Activated B cell treated with CpG ODN at 0.5 μM for 24 hours (primary cell): ENCODE measurements at places on chromosomes 6 and 20. TPM values are rescaled to one million over a fixed set of nuclear protein-coding genes. Genes with fewer than 3 reads are reported as not detected.

The MOG gene
- total RNA-seq, result not detected in 2 replicates

The OPRL1 gene
- total RNA-seq, result 1.3 and 1.4 TPM in 2 replicates

The FOXF2 gene
- not detected in 2 replicates for total RNA-seq

The BMP5 gene
- total RNA-seq, result not detected in 2 replicates

The CD93 gene
- not detected in 2 replicates for total RNA-seq

The BNIP5 gene
- total RNA-seq, result 0.10 and 0.11 TPM in 2 replicates

The OOEP gene
- 0.22 TPM in 1 of 2 replicates, not detected in the other for total RNA-seq

The LY6G5B gene
- total RNA-seq, result 23.2 and 33.1 TPM in 2 replicates

The SLC35B3 gene
- total RNA-seq, result 12.9 and 13.3 TPM in 2 replicates

The IDH3B gene
- 121 and 127 TPM in 2 replicates for total RNA-seq

DNA sequence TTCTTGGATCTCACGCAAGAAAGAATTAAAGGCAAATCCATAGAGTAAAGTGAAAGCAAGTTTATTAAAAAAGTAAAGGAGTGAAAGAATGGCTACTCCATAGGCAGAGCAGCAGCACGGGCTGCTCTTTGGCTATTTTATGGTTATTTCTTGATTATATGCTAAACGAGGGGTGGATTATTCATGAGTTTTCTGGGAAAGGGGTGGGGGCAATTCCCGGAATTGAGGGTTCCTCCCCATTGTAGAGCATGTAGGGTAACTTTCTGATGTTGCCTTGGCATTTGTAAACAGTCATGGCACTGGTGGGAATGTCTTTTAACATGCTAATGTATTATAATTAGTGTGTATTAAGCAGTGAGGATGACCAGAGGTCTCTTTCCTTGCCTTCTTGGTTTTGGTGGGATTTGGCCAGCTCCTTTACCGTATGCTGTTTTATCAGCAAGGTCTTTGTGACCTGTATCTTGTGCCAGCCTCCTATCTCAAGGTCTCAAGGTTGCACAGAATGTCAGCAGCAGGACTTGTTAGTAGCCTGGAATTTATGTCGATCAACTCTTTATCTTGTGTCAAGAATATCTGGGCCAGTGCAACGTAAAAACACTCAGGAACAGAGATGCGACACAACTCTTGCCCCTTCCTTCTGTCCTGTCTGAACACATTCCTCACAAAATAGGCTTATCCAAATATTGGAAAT is 931.4 kb downstream of the QKI start:
- no peak for DNase-seq

GRCh38 chr6:711925-712324 is 19.0 kb upstream of the EXOC2 start:
- DNase-seq, result no peak

DNA sequence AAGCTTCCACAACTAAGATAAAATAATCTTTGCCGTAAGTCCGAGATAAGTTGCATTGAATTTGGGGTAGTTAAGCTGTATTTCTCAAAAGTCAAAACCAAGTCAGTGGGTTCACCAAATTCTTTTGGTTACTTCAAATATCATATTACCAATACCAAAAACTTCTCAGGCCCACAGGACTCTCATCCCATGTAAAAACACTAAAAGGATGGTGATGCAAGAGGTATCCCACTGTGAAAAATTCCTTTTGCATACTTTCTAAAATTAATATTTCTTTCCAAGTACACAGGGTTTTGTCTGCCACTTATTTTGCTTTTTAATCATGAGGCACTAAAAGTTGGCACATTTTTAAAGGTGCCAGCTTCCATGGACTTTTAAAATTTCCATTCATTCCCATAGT is 151.3 kb downstream of the GJA10 start:
- no peak for DNase-seq

DNA sequence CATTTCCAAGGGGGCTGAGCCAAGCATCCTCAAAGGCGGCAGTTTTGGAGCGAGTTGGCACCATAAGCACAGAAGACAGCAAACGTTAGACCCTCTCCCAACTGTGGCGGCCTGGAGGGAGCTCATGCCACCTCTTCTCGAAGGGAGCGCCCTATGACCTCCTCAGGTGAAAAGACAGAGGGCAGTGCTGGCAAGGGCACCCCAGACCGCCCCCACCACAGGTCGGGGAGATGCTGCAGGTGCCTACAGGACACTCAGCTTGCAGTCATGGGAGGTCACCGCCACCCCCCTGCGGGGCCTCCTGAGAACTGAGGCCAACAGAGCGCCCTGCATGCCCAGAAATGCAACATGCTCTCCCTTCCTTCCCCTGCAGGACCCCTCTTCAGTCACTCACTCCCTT is 45.1 kb upstream of the BHLHE23 start:
- no peak for DNase-seq

DNA sequence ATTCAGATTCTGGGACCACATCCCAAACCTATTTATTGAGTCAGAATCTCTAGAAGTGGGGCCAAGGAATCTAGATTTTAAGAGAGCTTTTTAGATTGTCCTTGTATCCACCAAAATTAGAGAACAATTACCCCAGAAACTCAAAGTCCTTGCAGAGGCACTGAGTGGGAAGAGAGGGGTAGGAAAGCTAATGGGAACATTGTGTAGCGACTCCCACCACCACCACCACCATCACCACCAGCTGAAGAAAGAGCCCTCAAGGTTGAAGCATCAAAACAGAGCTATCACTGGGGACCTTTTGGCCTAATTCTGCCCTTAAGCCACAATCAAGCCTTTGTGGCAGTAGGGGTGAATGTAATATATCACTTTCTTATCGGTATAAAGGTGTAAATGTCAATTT is 39.0 kb upstream of the SLC32A1 start:
- no peak for DNase-seq

- no peak for DNase-seq
Observed at GRCh38 chr20:48313324-48313723, 514.5 kb downstream of the PREX1 start.

DNA sequence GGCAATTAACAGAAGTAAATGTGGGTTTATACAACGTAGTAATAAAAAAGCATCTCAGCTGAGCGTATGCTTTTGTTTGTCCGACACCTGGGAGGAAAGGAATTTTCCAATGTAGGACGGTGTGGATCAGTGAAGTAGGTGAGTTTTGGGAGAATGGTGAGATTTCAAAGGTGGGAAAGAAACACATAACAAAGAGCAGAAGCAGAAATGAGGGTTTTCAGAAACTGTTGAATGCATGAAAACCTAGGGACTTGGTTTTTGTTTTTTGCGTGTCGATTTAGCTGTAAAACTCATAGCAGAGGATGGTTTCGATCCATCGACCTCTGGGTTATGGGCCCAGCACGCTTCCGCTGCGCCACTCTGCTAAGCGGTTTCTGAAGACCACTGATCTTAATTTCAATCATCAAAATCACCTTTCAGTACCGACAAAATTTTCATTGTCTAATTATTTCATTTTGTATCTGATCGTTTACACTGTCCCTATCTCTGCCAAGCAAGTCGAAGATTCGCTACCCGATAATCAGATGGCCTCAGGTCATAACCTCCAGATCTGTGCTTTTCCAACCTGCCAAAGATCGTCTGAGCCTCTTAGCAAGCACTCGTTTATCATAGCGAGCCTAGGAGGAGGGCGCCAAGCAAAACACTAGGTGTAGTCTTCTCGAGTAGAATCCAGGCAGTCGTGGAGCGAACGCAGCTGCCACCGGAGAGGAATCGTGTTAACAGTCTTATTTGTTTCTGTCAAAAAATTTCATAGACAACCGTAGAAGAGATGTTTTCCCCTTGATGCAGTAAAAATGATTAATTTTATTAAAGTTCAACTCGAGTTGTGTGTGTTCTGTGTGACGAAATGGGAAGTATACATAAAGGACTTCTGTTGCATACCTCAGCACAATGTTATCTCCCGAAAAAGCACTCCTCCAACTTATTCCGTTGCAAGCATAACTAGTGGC is 20.9 kb upstream of the POM121L2 start:
- no peak for DNase-seq

GRCh38 chr6:112189494-112189893 is 64.9 kb downstream of the LAMA4 start:
- DNase-seq, result no peak

GRCh38 chr20:24810676-24811407 is 138.2 kb upstream of the CST7 start:
- DNase-seq, result no peak

- no peak for DNase-seq
Observed at GRCh38 chr6:96015518-96016333, at the start of gene FUT9. FUT9 (plus strand) TSS chr6:96015974; CDS start chr6:96203156, 187,182 bp downstream.

GRCh38 chr6:166308769-166309589 is 787 bp upstream of the PRR18 start:
- no peak for DNase-seq

- DNase-seq, result no peak
Observed at GRCh38 chr20:2829376-2829775, 11.1 kb downstream of the PCED1A start.

- DNase-seq, result no peak
Observed at GRCh38 chr6:101826678-101827077, 433.2 kb downstream of the GRIK2 start.

GRCh38 chr6:34696189-34696738 is 303 bp downstream of the ILRUN start:
- DNase-seq, result no peak

DNA sequence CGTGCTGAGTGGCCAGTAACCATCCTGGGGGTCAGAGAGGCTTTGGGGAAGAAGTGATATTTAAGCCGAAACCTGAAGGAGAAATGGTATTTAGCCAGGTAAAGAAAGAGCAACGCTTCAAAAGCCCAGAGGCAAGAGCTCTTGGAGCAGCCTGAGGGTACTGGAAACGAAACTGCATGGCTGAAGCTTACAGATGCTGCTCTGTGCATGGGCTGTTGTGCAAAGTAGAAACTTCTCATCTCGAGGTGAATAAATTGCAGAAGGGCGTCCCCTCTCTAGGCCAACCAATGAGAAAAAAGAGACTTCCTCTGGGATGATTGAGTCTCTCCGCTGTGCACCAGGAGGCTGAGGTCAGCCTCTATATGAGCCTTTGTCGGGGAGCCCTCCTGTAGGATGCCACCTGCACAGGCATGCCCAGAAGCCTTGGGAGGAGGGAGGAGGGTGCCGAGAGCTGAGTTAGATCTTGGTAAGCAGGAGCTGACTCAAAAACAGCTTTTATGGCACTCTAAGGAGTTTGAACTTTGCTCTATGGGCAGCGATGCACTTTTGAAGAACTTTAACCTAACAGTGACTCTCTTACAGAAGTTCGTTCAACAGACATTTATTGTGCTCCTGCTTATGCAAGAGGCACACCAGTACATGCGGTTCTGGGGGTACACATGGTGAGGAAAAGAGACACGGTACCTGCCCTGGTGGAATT is 61.6 kb upstream of the EDN1 start:
- no peak for DNase-seq

DNA sequence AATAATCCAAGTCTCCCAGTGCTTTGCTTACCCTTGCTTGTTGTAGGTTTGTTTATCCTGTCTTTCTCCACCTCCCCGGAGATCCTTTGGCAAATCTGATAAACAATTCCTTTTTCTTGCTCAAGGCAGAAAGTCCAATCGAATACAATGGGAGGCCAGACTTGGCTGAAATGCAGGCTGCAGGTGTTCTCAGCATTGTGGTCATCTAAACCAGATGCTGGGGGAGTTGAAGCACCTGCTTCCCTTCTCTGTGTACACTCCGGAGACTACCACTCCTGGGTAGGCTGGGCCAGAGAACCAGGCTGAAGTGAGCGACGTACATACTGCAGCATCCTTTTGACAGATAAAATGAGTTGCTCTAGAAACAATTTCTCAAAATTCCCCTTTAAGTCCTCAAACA is 82.6 kb upstream of the PREP start:
- DNase-seq, result no peak

- no peak for DNase-seq
Observed at GRCh38 chr6:158571826-158572652, 12.1 kb downstream of the TMEM181 start.

- DNase-seq, result no peak
Observed at GRCh38 chr20:40056171-40056570, 632.9 kb downstream of the MAFB start.

GRCh38 chr6:133447924-133448323 is 206.8 kb downstream of the EYA4 start:
- no peak for DNase-seq

- no peak for DNase-seq
Observed at GRCh38 chr6:97626671-97627441, 343.8 kb upstream of the MMS22L start.

- DNase-seq, result no peak
Observed at GRCh38 chr6:33546766-33547165, 33.3 kb downstream of the BAK1 start.

GRCh38 chr6:92790381-92790780 is 629.0 kb downstream of the EPHA7 start:
- DNase-seq, result no peak

GRCh38 chr20:62677678-62678077 is 31.0 kb upstream of the NTSR1 start:
- DNase-seq, result no peak

DNA sequence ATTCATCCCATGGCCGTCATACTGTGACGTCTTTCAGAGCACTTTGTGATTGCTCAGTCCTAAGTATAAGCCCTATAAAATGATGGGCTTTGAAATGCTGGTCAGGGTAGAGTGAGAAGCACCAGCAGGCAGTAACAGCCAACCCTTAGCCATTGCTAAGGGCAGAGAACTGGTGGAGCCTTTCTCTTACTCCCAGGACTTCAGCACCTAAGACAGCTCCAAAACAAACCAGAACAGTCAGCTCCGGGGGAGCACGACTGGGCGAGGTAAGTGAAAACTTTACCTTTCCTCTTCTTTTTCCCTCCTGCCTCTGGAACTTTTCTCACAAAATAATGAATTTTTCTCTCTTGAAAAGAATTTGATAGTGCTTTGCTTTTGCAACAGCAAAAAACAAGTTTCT is at the start of gene VIP:
Gene VIP, plus strand, starts transcription at position 104 of the 400 bp plus-strand sequence. CDS start 1,381 bp downstream, outside the sequence.
- DNase-seq, result no peak

DNA sequence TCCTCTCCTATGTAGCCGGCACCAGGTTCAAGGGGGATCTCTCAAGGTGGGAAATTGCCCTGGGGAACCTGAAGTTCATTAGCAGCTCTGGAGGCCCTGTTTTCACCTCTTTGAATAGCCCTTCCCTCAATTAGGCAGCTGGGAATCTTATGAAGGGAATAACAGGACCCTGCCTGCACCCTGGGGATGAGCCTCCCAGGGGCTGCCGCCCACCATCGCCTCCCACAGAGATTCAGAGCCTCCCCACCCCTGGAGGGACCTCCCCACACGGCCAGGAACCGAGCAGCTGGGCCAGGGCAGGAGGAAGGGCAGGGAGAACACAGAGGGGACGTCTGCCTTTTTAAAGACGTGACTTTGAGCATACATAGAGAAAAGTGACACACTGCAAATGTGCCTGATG is 4.6 kb upstream of the EEF1A2 start:
- DNase-seq, result no peak

DNA sequence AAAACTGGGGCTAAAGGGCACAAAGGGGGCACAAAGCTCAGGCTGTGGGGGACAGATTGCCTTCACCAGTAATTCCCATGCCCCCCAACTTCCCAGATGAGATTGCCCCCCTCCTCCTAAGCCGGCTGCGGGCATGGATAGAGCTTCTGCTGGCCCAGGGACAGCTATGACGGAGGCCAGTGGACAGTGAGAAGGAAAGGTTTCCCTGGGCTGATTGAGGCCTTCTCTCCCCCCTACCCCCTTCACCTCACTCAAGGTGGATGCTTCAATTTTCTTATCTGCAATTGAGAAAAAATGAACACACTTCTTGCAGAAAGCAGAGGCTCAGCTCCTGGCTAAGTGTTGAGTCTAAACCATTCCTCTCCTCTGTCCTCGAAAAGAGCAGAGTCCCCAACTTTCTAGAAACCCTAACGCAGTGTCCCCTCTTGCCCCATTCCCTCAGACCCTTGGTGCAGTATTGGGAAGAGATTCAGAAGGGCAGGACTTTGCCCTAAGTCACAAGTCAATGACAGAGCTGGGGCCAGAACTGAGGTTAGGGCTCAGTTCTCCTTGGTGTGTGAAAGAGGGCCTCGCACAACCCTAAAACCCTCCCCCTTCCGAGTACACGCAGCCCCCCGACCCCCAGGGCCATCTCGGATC is 808 bp downstream of the SDC4 start:
- no peak for DNase-seq
